ENCODE measurements at places on chromosomes 7 and 10.

GRCh38 chr7:79008786-79009185, 444.7 kb downstream of the MAGI2 start:
- DNase-seq, result no peak

DNA sequence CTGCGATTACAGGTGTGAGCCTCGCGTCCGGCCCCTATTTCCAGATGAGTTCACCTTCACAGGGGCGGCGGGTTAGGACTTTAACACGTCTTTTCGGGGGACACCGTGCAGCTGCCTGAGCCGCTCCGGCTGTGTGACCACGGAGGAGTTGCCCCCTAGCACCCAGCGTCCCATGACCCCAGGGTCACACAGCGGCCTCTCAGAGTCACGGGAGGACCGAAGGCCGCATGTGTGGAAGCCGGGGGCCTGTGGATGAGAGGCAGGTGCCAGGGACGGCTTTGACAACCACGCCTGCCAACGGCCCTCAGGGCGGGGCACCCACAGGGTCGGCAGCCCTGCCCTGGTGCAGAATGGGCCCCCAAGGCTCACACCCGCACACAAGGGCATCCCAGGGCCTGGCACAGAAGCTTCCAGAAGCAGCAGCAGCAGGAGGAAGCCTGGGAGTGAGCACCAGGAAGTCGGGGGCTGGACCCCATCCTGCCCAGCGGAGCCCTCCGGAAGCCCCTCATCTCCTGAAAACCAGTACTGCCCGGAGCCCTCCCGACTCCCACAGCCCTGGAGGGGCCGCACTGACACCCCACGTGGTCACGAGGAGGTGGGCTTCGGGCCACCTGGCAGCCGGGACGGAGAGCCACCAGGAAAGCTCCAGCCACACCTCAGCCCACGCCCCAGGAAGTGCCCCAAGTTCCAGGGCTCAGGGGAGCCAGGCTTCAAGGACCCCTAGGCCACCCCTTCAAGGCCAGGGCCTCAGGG, 32.7 kb downstream of the ADAP1 start:
- no peak for DNase-seq

DNA sequence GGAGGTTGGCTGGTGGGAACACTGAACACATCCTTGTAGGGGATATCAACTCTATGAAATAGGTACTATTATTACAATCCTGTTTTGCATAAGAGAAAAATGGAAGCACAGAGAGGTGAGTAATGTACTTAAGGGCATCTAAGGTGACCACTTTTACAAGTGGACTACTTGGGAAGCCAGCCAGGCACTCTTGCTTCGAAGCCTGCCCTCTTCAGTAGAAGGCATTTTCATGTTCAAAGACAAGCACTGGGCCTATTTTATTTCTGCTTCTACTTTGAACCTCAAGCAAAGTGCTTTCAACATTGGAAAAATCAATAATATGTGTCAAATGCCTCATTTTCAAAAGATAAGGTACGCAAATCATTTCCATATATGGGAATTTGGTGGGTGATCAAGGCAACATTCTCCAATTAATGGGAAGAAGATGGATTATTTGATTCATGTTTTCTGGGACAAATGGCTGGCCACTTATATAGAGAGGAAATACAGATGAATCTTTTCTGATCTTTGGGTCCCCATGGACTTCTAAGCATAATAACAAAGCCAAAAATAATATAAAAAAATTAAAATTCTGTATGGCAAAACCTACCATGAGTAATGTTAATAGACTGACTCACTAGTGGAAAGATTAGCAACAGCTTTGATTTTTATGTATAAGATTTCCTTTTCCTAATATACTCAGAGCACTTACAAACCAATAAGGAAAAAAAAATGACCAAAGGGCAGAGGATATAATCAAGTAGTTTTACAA, 270.2 kb downstream of the FRMD4A start:
- DNase-seq, result no peak

DNA sequence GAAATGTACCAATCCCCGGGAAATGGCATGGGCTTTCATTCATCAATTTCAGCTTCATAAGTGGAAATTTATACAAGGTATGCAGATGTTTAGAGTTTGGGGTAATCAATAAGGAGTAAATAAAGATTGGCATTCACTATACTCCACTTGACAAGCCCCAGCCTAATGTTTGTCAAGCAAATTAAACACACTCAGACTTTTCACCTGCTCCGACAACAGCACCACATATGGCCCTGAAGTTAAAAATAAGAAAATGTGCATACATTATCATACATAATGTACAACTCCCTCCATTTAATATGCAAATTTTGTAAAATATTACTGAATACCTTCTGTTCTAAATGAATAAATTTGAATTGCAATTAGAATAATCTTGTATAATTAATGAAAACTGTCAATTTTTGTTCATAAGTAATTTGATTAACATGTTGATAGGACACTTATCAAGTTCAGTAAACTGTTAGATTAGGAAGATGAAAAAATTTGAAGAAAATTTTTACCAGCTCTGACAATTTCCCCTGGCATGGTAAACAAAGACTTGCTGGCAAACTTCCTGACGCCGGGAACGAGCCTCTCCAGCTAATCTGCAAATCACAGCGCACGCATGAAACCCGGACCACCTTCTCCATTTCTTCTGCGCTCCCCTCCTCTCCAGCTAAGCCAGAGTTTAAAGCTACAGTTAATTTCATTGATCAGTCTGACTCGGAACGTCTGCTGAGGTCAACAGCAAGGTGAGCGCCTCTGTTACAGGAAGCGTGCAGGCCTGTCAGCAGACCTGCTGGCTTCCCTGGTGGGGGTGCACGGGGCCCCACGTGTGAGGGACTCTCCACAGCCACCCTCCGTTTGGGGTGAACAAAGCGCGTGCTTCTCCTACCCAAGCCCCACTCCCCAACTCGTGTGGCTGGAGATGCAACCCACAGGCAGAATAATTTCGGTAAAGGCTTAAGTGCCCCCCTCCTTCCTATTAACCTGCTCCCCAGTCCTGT, 70.7 kb downstream of the EBF3 start:
- DNase-seq, result peak; percentile 16

GRCh38 chr10:57696641-57697040, 571.1 kb downstream of the IPMK start:
- DNase-seq, result no peak

DNA sequence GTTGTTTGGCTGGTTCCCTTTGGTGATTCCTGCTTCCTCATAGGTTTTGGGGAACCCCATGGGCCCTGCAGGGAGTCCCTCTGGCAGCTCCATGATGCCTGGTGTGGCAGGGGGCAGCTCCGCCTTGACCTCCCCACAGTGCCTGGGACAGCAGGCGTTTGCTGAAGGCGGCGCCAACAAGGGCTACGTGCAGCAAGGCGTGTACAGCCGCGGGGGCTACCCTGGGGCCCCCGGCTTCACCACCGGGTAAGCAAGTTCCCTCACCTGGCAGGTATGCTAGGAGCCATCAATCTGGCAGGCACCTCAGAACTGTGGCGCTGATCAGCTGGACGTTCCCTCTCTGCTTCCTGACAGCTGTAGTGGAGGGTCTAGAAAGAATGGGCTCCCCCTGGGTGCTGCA, 8.3 kb downstream of the ZMIZ2 start:
- no peak for DNase-seq

GRCh38 chr10:33869028-33869427, 534.6 kb upstream of the NRP1 start:
- DNase-seq, result no peak

DNA sequence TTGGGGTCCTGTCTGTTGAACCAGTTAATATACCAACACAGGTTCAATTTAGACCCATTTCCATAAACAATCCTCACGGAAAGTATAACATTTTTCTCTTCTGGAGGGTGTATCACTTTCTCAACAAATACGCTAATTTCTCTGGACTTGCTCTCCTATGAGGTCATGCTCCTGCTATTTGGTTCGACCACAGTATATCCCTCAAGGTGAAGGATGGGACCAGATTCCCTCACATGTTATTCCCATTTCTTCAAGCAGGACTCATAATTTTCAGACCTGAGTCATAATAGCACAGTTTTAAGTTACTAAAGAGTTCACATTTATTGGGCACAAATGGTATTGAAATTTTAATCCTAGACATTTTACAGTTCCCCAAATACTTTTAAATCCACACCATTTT, 57.2 kb downstream of the ADAM12 start:
- DNase-seq, result no peak

DNA sequence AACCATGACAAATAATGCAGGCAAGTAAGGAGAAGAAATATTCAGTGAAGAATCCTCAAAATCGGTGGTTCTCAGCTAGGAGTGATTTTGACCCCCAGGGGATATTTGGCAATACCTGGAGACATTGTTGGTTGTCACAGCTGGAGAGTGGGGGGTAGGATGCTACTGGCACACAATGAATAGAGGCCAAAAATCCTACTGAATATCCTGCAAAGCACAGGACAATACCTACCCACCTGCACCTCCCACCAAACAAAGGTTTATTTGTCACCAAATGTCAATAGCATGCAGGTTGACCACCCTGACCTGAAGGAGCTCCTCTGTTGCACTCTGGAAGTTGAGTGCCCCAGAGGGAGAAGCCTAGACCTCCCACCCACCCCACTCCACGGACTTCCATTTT, 1028.6 kb downstream of the CNTNAP2 start:
- DNase-seq, result no peak

DNA sequence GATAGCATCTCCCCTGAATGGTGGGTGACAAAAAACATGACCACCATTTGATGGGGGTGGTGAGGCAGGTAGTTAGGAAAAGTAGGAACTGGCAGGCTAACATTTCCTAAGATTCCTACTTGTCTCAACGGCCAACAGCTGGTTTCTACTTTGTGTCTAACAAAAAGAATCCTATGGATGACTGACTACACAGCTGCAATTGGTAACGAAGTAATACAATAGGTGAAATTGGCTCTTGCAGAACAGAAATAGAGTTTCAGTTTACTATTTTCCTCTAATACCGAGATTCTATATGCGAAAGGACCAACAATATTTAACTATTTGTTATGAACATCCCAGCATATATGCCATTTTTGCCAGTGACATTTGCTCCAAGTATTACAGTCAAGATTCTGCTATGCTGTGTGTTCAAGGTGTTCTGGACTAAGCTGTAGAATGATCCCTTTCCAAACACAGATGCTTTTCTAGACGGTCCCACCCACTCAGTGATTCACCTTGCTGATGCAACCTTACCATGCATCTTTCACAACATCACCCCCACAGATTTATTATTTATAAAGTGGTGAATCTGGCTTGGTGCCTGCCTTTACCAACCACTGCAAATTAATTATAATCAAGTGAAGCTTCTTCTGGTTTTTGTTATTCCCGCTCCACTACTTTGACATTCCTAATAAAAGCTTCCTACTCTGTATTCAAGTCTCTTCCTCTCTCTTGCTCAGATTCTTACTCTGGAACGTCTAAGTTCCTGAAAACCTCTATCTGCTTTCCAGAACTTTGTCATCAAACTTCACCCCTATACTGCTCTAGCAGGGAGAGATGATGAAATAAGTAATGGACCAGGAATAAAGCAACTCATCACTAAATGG, 16.8 kb downstream of the BBIP1 start:
- no peak for DNase-seq

DNA sequence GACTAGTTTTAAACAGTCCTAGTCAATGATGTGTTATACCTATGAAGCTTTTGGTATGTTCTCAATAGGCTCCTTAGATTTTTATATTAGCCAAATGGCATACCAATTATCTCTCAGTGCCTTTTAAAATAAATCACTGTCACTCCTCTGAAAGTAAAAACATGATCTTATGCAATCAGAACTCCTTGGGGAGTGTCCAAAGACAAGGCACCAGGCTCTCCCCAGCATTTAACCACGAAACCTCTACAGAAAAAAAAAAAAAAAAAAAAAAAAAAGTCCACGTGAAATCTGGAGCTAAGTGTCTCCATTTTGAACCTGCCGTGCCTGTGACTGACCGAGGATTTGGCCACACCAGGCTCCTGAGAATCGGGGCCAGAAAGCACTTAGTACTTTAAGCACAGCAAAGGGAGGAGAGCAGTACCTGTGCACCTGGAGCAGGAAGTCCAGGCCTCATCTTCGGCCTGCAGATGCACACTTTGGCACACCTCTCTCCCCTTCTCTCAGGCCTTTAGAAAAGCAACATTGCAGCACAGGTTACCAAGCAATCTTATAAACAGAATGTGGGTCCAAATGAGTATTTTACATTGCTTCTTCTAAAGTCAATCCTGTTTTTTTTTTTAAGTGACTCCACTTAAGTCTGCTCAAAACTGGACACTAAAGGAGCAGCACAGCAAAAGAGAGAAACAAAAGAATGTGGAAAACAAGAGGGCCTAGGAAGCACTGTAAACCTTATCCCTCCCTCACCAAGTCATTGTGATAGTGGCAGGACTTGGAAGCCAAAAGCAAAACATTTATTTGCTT, 1.5 kb downstream of the FAM13C start:
- no peak for DNase-seq

DNA sequence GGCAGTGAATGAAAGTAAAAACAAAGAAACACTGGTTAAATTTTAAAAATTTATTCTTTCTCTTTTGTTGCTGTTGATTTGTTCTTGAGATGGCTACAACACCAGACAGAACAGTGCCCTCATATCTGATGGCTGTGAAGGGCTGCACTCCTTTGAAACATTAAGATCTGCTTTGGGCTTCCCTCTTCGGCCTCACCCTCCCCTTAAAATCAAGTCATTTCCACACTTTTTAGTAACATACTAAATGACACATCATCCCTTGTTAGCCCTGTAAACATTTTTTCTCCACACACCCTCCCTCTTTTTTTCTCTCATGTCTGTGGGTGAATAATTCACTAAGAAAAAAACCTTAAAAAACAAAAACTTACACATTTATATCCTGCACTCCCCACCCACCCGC, 16.4 kb downstream of the IRF5 start:
- DNase-seq, result no peak

DNA sequence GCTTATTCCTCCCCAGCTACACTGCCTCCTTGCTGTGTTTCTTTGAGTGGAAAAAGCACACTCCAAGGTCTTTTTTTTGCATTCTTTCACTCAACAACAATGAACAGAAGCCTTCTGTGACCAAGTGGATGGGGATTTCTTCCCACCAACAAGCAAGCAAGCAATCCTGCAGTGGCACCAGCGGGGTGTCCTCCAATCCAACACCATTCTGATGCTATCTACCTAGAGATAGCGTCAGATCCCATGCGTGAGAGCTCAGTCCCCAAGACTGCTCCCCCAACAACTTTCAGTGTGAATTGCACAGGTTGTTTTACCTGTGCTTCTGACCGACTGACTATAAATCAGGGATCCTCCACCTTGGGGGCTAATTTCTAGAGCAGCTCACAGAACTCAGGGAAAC, 311.0 kb upstream of the PODXL start:
- DNase-seq, result no peak

- peak; percentile 30 for DNase-seq
Observed at GRCh38 chr10:7561216-7561893, 105.4 kb downstream of the ITIH5 start.

DNA sequence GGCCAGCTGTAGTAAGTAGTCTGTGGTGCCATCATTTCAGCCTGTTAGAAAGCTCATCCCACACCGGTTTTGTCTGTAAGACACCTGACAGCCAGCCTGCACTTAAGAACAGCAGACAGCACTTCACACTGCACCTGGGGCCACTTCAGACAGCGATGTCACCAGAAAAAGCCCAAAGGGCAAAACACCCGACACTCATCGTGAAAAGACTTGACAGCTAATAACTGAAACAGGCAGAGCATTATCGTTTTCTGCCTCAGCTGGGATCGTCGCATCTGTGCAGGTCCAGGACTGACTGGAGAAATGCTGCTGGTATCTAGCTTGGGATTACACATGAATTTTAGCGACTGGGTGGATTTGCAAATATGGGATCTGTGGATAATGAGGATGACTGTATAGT, 16.8 kb upstream of the LAT2 start:
- DNase-seq, result no peak

GRCh38 chr10:43263551-43264343, 3.1 kb downstream of the RASGEF1A start:
- DNase-seq, result no peak
